ENCODE measurements at places on chromosomes 3 and 15.

- no peak for DNase-seq
Observed at GRCh38 chr3:154776549-154777225, 303.4 kb upstream of the MME start.

DNA sequence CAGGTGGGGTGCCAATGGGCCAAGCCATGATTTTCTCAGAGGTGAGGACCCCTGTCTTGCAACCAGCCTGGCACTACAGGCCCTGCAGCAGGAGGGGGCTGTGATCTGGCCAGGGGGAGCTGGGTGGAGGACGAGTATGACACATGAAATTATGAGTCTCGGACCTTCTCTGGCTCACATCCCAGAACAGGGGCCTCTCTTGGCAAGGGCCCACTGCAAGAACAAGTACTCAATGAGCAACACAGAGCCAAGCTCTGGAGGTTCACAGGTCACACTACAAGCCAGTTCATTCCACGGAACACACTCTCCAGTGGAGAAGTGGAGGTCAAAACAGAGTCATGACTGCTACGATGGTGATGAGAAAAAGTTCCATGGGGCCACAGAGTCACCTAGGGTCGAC, 28.3 kb downstream of the CCDC32 start:
- no peak for DNase-seq

GRCh38 chr3:184156522-184156955, 1.4 kb downstream of the DVL3 start:
- no peak for DNase-seq

DNA sequence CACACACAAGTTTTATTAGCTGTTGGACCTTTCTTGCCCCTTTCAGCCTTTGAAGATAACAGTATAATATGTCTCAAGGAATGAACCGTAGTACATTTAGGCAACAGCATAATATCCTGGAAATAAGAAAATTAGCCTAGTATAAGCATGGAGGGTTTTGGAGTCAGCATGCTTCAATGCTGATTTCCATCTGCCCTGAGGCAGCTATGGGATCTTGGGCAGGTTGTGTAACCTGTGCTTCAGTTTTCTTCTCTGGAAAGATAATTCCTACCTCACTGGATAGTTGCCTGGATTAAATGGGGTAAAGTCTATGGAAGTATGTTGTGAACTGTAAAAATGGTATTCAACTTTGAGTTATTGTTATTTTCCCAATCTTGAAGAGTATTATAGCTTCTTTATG, 1.6 kb downstream of the DHX30 start:
- no peak for DNase-seq

GRCh38 chr3:127568586-127568985, 21.9 kb downstream of the TPRA1 start:
- no peak for DNase-seq

DNA sequence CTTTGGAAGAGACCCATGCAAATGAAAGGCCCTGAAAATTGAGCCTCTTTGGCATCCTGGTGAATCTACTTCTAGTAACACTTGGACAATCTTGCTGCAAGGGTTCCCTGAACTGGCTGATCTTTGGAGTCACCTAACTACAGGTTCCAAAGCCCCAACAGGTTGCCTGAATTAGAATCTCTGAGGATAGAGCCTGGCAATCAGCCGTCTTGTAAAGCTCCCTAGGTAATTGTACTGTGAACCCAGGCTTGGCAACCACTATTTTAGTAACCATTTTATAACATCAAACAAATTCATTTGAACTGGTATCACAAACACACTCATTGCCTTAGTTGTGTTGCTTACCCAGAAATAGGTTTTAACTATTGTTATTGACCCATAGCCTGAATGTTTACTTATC, 20.1 kb downstream of the PAQR9 start:
- no peak for DNase-seq

- no peak for DNase-seq
Observed at GRCh38 chr15:44711743-44712345, 527 bp downstream of the B2M start.

DNA sequence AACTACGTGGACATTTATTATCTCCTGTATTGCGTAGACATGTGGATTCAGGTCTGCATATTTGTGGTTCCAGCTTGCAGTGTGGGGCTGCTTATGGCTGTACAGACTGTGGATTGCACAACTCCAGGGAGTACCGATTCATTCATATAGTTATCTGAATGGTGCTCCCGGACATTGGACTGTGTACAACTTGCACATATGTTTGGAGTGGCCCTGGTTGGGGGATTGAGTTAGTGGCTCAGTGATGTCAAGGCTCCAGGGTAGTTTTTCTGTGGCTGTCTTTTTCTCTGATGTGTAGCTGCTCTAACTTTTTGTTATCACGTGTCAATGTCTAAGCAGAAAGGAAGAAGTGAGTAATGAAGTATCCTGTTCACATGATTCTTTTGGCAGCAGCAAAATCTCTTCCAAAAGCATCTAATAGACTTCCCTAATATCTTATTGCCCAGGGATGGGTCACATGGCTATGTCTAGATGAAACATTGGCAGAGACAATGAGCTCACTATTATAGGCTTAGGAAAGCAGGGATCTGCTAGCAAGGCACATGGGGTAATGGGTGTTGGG, 15.8 kb downstream of the ST3GAL6 start:
- DNase-seq, result no peak

GRCh38 chr15:51311510-51311909, 26.9 kb downstream of the CYP19A1 start:
- no peak for DNase-seq

GRCh38 chr15:94480289-94480834, 249.0 kb downstream of the MCTP2 start:
- DNase-seq, result no peak

DNA sequence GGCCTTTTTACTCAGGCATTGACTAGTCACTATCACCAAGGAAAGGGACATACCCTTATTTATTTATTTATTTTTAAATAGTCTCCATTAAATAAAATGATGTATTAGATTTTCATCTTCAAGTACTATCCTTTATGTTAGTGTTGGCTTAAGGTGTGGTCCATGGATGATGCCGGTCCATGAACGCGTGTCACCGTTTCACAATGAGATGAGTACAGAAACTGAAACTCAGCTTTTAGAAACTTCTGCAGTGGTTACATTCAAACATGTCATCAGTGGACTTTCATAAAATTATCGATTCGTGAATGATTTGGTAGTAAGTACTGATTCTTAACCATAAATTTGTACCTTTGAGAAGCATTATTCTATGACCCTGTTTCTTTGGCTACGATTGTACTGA, 166.6 kb downstream of the SATB1 start:
- no peak for DNase-seq
